ENCODE measurements at places on chromosomes 5 and 9. TPM values are rescaled to one million over a fixed set of nuclear protein-coding genes. Genes with fewer than 3 reads are reported as not detected.

The MELK gene
- total RNA-seq, result 34.3 TPM

DNA sequence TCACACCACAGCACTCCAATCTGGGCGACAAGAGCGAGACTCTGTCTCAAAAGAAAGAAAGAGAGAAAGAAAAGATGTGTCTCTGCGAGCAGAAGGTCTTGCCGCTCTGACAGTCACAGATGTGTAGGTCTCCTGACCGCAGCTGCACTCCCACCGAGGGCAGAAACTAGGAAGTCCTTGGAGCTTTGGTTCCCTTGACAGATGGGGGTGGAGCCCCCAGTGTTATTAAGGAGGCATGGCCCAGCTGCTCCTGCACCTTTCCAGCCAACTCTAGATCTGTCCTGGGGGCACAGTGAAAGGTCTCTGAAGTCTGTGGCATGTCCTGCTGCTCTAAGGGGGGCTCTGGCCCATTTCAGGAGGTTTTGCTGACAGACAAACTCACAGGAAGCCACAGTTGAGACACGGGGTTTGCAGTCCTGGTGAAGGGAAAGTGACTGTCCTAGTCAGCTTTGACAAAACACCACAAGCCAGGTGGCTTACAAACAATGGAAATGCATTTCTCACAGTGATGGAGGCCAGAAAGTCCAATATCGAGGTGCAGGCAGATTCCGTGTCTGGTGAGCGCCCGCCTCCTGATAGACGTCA lies 9.0 kb upstream of the DIPK1B start:
- H3K27ac ChIP-seq, result no peak overlapping the region
- no peak overlapping the region for H3K4me3 ChIP-seq
- no peak for DNase-seq
- peaks cover 49% of the 10 kb centered on the region for H3K27me3 ChIP-seq
- no peaks in the 10 kb centered on the region for H3K36me3 ChIP-seq
- H3K4me1 ChIP-seq, result peaks cover 4% of the 10 kb centered on the region

The RPL12 gene
- total RNA-seq, result 998 TPM

The AK6 gene
- 45.3 TPM for total RNA-seq

- DNase-seq, result no peak
- no peak overlapping the region for H3K4me3 ChIP-seq
- H3K36me3 ChIP-seq, result no peaks in the 10 kb centered on the region
- peaks cover 6% of the 10 kb centered on the region for H3K27me3 ChIP-seq
Observed at GRCh38 chr5:81006947-81007636, 46.9 kb downstream of the RASGRF2 start.

The KIF4B gene
- 0.13 TPM for total RNA-seq

Measured in HFFc6 (cell line).